ENCODE measurements at places on chromosomes 5 and 9.

- DNase-seq: no peak
These were observed 103.6 kb downstream of the FNBP1 start for GRCh38 chr9:129939431-129939830.

DNA sequence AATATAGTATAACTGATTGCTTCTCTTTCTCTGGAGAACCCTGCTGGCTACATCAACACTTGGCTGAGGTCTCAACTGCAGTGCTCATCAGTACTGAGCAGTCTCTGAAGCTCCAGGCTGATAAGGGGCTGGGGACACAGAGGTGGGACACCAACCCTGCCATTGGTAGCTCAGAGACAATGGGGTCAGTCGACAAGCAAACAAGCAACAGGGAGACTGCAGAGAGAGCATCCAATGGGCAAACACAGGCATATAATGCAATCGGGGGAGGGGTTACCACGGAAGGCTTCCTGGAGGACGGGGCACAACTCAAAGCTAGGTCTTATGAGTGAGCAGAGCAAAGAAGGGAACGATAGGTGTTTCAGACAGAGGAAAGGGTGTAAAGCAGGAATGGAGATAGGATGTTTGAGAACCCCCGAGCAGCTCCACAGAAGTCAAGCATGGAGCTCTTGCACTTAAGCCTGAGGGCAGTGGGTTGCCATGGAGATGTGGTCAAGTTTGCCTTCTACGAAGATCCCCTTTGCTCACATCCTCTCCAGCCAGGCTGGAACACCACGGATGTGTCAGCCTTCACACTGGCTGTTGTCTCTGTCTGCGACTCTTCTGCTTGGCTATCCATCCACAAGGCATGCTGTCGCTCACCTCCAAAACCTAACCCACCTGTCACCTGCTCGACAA, 21.5 kb upstream of the AKNA start:
- no peak for DNase-seq

DNA sequence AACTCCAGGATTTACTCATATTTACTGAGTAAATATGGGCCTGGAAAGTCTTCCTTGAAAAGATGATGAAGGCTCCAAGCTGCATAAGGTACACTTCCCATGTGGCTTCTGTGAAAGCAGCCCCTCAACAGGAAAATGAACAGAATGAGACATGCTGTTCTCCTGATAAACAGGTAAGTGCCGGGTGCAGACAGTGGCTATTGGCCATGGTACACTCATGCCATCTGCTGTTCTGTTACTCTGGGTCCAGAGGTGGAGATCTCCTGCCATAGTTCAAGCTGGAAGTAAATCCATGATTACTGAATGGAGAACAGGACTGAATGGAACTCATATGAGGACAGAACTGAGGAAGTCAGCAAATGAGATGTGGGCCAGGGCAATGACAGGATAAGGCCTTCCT, 103.6 kb downstream of the SLIT3 start:
- no peak for DNase-seq

- DNase-seq: no peak
These were observed 885 bp upstream of the MLLT3 start for GRCh38 chr9:20623021-20623747.

DNA sequence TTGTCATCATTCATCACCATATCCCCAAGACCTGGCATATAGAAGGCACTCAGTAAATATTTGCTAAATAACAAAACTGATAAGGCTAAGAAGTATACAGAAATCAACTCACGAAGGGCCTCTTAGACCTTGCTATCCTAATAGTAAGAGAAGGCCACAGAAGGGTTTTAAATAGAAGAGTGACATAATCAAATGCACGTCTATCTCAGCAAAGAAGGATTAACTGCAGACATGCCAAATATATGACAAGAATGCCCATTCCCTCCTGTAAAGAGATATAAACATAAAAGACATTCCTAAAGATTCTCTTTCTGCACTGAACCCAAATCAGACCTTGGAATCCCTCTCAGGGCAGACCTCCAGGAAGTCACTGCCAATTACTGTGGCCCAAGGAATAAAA, 34.1 kb downstream of the ECPAS start:
- no peak for DNase-seq

- no peak for DNase-seq
These were observed 4.8 kb upstream of the FGF1 start for GRCh38 chr5:142690667-142691066.

GRCh38 chr5:19497229-19497815, 490.7 kb downstream of the CDH18 start:
- DNase-seq: no peak

DNA sequence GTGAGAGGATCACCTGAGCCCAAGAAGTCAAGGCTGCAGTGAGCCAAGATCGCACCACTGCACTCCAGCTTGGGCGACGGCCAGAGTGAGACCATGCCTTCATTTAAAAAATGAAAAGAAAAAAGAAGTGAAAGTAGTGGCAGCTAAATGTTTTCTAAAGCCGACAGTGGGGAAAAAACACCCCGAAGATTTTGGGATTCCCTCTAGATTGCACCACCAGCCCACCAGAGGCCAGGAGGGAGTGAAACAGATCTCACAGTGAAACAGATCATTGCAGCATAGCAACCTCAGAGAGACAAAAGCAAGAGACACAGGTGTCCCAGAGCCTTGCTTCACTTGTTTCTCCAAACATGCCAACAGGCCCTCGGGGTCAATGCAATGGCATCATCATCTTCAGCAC, 156.8 kb downstream of the PAX5 start:
- DNase-seq: no peak

- DNase-seq: no peak
These were observed 348.6 kb upstream of the RGMB start for GRCh38 chr5:98424681-98425450.

DNA sequence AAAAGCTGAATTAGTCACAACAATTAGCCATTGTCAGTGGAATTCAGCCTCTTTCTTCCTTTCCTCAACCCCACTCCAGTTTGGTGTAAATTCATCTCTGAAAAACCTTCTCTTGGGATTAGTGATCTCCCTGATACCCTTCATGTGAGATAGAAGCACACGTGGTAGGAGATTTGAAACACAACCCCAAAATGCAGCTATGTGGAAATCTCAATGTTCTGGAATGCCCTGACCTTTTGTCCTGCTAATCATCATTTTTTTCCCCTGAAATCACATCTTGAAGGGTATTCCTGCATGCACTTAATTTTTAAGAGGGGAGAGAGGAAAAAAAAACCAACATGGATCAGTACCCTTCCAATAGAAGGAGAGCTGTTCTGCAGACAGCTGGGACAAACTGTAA, 612.6 kb downstream of the EBF1 start:
- no peak for DNase-seq

DNA sequence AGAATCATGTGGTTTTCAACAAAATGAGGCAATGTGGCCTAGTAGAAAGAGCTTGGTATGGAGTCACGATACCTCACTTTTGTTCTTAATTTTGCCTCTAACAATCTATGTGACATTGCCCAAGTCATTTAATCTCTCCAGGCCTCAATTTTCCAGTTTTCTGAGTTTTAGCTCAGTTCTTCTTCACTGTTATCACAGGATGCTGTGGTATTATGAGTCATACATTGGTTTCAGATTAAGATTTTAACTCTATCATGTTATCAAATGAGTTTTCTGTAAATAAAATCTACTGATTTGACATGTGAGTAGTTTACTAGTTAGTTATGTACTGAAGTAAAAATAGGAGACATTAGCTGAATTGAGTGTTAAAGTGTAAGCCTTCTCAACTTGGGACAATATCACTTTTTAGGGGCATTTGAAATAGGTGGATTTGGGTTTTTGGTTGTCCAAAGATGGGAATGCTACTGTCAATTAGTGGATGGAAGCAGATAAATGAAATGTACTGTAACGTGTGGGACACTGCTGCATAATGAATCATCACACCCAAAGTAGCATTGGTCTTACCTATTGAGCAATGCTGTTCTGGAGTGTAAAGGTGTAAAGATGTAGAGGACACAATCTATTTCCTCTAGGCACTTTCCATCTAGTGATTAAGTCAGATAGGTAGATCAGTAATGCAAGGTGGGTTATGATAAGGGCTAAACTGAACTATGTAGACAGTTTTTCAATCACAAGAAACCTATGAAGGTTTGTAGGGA, 73.3 kb downstream of the NNT start:
- no peak for DNase-seq

GRCh38 chr5:172438319-172438668, 16.0 kb downstream of the SH3PXD2B start:
- DNase-seq: no peak

DNA sequence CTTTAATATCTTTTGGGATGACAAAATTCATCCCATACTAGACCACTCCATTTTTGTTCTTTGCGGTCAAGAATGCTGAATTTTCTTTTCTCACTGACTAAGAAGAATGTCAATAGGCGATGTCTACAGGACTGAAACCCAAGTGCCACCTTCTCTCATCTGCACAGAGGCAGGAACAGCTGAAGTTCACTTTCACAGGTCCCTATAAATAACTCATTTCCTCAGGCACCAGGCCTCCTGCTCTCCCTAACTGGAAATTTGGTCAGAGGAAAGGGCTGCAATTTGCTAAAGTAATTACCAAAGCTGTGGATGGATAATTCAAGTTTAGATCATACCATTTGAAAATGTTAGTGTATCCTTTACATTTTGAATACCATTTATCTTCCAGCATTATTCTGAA, 142.9 kb downstream of the DIRAS2 start:
- no peak for DNase-seq

DNA sequence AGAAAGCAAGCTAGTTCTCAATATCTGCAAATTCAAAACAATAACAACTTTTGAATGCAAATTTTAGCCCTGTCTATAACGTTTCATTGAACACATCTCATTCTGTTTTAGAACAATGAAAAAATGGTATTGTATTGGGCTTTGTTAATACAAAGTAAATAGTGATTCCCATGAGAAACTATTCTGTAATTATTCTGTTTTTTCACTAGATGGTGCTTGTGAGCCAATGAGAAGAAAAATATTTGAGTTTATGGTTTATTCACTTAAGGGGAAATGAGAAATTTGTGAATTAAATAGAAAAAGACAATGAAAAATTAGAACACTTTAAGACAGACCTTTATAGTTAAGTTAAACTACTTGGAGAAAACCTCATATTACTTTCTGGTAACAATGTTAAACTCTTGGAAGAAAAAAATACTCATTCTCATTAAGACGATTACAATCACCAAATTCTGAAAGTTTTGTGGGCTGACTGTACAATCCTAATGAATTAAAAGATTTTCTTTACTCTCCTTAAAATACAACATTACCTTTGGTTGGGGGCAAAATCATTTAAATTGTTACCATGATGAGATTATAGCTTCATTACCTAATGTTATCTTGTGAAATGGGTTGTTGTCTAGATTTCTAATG, 127.0 kb downstream of the NNT start:
- no peak for DNase-seq

DNA sequence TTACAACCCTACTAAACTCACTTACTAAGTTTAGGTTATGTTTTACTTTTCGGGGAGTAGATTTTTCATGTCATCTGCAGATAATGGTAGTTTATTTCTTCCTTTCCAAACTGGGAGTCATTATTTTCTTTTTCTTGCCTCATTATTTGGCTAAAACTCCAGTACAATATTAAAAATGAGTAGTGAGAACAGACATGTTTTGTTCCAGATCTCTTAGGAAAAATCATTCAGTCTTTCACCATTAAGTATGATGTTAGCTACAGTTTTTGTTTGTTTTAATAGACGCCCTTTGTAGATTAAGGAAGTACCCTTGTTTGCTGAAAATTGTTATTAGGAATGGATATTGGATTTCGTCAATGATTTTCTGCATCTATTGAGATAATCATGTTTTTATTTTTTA, 472.0 kb upstream of the PAPPA start:
- no peak for DNase-seq

- no peak for DNase-seq
These were observed 37.0 kb downstream of the NKX2-5 start for GRCh38 chr5:173198049-173198448.

DNA sequence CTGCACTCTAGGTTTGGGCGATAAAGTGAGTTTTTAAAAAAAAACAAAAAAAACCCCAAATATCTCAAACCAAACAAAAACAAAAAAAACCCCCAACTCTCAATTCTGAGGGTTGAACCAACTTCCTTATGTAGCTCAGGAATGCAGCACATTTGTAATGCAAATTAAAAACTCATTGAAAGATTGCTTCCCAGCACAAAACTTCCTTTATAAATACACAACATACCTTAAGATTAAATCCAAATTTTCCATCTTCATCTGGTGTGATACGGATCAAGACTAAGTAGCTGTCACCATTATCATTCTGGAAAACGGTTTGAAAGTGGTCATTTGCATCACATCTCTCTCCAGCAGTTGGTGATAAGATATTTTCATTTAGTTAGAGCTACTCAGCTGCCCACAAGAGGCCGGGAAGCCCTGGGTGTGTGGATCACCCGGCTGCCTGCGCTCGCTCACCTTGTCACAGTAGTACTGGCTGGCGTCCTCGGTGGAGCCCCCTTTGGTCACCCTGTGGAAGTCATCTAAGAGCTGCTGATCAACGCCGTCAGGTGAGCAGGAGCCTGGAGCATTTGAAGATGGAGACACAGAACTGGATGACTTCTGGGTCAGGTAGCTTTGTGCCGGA, 88.2 kb downstream of the PTPN3 start:
- no peak for DNase-seq

- no peak for DNase-seq
These were observed 75.8 kb downstream of the ADAMTSL1 start for GRCh38 chr9:18549772-18550171.

GRCh38 chr5:72242796-72243475, 77.1 kb downstream of the MRPS27 start:
- no peak for DNase-seq

DNA sequence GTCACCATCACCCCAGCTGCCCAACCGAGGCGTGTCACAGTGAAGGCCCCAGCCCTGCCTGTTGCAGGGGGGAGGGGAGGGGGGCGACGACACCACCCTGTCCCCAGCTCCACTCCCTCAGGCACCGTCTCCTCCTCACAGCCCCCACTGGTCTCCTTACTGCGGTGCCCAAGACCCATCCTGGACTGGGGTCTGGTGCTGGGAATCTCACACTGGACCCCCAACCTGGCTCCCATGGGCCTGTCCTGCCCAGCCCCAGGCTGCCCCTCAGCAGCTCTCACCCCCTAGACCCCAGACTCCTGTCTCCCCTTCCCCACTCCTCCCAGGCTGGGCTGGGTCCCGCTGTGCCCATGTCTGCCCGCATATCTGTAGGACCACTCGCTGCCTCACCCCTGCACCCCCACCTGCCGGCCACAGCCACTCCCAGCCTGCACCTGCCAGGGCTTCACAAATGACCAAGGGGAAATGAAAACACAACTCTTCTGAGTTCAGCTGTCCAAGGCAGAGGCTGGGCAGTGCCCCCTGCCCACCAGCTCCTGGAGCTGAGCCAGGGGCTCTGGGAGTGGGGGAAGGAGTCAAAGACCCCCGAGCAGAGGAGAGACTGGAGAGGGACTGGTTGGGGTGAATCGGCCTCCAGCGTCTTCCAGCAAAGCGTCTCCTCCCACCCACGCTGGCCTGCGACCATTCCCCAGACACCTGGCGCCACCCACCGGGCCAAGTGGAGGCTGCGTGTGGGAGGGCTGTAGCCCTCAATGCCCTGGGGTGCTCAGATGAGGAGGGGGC, 32.6 kb upstream of the EGFL7 start:
- DNase-seq: peak; percentile 39

- peak; percentile 6 for DNase-seq
These were observed 57.2 kb downstream of the COL5A1 start for GRCh38 chr9:134698587-134699342.
